ELF-1 (cell line): ENCODE measurements at places on chromosomes 6 and 20.

- DNase-seq, result no peak
Measured at GRCh38 chr6:138406443-138406842, 2.4 kb downstream of the HEBP2 start.

DNA sequence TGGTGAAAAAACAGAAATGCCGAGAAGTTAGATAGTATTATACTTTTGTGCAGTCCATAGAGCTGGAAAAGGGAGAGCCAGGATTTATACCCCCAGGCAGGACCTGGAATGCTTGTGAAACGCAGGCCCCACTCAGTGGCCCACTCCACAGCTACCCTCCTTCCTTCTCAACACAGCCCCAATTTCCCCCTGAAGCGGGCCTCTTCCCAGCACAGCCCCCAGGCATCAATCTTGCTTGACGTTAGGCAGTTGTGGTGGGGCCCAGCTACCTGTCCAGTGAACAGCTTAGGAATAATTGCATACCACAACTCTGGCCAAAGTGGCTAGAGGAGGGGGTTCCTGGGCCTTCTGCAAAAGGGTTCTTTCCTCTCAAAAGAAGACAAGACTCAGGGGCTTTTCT, 61.3 kb downstream of the PPP1R3G start:
- peak; percentile 64 for DNase-seq

DNA sequence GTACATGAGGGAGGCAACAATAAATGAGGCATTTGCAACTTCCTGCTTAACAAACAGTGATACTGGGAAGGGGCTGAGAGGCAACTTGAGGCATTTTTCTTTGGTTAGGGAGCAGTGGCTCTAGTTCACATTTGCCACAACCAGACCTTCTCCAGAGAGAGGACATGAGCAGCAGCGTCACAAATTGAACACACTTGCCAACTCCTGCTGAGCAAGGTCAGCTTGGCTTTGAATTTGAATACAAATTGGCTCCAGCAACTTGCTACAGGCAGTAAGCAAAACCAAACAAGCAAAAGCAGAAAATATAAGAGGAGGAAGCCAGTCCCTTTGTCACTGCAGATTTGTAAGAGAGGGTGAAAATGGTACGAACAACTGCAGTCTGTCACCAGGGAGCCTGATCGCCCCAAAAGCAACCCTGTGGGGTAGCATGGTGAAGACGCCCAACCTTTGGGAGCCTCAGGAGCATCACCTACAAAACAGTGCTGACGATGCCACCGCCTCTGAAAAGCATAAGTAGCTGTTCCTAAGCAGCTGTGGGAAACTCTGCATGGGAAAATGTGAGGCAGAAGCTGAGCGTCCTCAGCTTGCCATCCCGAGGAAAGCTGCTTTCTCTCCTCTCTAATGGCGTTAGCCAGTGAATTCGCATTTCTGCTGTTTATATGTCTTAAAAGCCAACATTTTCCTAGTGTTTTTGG, 378.7 kb downstream of the RNGTT start:
- no peak for DNase-seq

DNA sequence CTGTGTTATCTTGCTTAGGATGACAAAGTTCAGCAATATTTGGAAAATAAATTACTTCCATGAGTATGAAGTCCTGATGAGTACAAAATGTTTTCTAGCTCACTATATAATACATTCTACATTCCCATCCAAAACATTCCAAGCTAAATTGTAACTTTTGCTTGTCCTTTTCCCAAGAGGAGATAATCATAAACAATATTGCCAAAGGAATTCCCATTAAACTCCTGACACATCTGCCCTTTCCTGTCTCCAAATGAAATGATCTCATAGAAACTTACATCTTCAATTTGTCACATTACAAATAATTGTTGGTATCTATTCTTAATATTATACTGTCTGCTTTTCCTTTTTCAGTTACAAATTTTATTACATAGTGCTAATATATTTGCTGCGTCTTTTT, 20.4 kb upstream of the SENP6 start:
- DNase-seq, result no peak
